ENCODE measurements at places on chromosomes 6 and 20. TPM values are rescaled to one million over a fixed set of nuclear protein-coding genes. Genes with fewer than 3 reads are reported as not detected.

The MAS1 gene
- total RNA-seq: not detected

The TPD52L1 gene
- 0.29 TPM for total RNA-seq

The AAR2 gene
- total RNA-seq: 36.7 TPM

- no peak overlapping the region for H3K4me3 ChIP-seq
- DNase-seq: no peak
- no peaks in the 10 kb centered on the region for H3K4me1 ChIP-seq
- H3K27me3 ChIP-seq: no peaks in the 10 kb centered on the region
- H3K36me3 ChIP-seq: peaks cover 6% of the 10 kb centered on the region
- no peak overlapping the region for H3K27ac ChIP-seq
Measured at GRCh38 chr6:83117802-83118201, 50.3 kb downstream of the DOP1A start.

GRCh38 chr6:129575378-129576118, 134.4 kb downstream of the ARHGAP18 start:
- no peak overlapping the region for H3K27ac ChIP-seq
- H3K27me3 ChIP-seq: peaks cover 12% of the 10 kb centered on the region
- DNase-seq: no peak
- peaks cover 1% of the 10 kb centered on the region for H3K36me3 ChIP-seq

The MYL9 gene
- total RNA-seq: 0.26 TPM

The CST2 gene
- not detected for total RNA-seq

GRCh38 chr6:159444056-159444760, 248.8 kb downstream of the SOD2 start:
- no peak for DNase-seq
- H3K27ac ChIP-seq: no peak overlapping the region
- no peaks in the 10 kb centered on the region for H3K36me3 ChIP-seq
- H3K4me3 ChIP-seq: no peak overlapping the region

DNA sequence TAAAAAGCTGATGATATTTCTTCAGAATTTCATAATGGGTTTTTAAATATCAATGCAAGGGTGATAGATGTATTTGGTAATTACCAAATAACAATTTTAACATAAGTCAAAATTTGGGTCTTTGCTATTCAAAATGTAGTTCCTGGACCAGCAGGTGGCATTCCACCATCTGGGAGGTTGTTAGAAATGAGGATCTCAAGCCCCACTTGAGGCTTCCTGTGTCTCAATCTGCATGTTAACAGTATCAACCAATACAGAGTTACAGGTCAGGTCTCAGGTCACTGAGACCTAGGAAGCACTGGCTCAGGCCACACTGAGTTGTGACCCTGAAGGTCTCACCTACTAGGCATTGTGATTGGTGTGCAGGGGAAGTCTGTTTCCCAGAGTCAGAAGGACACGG, 57.2 kb upstream of the MTRF1L start:
- no peaks in the 10 kb centered on the region for H3K36me3 ChIP-seq
- H3K4me1 ChIP-seq: no peaks in the 10 kb centered on the region
- no peak overlapping the region for H3K27ac ChIP-seq
- no peak overlapping the region for H3K4me3 ChIP-seq

The TP53TG5 gene
- total RNA-seq: 0.07 TPM

The ACSS1 gene
- 12.7 TPM for total RNA-seq

GRCh38 chr6:3697609-3698008, 53.9 kb downstream of the PXDC1 start:
- no peak overlapping the region for H3K4me3 ChIP-seq
- no peaks in the 10 kb centered on the region for H3K36me3 ChIP-seq
- H3K4me1 ChIP-seq: no peaks in the 10 kb centered on the region
- no peak overlapping the region for H3K27ac ChIP-seq
- no peak for DNase-seq

- H3K36me3 ChIP-seq: no peaks in the 10 kb centered on the region
- DNase-seq: no peak
- no peaks in the 10 kb centered on the region for H3K4me1 ChIP-seq
- H3K4me3 ChIP-seq: no peak overlapping the region
- H3K27me3 ChIP-seq: peaks cover 3% of the 10 kb centered on the region
Measured at GRCh38 chr6:104484191-104484590, 375.5 kb downstream of the HACE1 start.

DNA sequence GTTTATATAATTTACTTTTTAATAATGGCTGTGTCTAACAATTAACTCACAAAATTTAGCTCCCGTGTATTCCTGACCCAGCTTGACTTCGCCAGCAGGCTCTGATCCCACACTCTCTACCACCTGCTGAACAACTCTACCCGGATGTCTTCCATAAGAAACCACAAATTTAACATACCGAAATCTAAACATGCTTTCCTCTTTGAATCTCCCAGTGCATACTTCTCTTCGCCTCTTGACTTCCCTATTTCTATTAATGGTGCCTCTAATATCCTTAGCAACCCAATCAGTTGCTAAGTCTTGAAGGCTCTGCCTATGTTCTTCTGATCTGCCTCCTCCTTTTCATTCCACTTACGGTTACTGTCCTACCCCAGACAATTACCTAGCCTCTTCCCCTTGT, 4.6 kb upstream of the MYB start:
- no peak overlapping the region for H3K27ac ChIP-seq
- no peak overlapping the region for H3K4me3 ChIP-seq
- H3K36me3 ChIP-seq: no peaks in the 10 kb centered on the region
- no peaks in the 10 kb centered on the region for H3K27me3 ChIP-seq
- no peak for DNase-seq

DNA sequence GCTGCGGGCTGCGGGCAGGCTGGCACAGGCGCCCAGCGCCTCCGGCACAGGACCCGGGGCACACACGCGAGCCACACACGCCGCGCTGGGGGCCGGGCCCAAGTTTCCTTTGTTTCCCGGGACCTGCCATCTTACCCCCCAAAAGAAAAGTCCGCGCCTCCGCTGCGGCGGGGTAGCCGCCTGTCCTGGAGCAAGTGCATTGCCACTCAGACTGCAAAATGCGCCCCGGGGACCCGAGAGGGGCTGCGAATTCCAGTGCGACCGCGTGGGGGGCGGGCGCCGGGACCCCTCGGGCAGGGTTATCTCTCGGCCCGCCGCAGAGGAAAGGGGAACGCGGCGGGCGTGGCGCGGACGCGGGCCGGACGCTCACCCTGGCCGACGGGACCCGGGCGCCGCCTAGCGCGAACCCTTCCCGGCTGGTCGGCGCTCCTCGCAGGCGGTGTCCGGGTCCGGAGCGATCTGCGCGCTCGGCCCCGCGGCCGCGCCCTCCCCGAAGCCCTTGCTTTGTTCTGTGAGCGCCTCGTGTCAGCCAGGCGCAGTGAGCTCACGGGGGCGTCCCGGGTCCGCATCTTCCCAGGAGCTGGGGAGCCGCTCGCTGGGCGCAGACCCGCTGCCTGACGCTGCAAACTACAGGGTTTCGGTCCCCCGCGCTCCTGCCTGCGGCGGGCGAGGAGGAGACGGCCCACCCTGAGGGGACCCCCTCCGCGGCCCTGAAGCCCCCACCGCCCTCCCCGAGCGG, 639 bp upstream of the CD24 start:
- no peak overlapping the region for H3K27ac ChIP-seq
- H3K4me3 ChIP-seq: no peak overlapping the region
- H3K4me1 ChIP-seq: no peaks in the 10 kb centered on the region
- H3K36me3 ChIP-seq: no peaks in the 10 kb centered on the region

The LSM2 gene
- 136 TPM for total RNA-seq

DNA sequence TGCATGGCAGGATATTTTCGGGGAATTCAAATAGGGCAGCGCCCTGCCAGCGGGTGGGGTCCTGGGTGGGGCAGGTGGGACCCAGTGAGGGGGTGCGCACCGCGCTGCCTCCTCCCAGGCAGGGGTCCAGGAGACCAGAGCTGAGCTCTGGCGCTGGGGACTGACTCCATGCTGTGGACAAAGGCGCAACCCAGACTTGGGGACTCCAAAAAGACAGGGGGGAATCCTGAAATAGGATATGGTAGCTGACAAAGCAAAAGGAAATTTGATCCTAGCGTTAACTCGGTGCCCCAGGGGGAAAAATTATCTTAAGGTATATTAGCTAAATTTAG, 23.6 kb downstream of the TFAP2A start:
- no peak for DNase-seq
- H3K27me3 ChIP-seq: peaks cover 95% of the 10 kb centered on the region
- H3K4me1 ChIP-seq: no peaks in the 10 kb centered on the region
- H3K36me3 ChIP-seq: peaks cover 7% of the 10 kb centered on the region
- no peak overlapping the region for H3K27ac ChIP-seq

The ZKSCAN4 gene
- 4.8 TPM for total RNA-seq

- no peak overlapping the region for H3K4me3 ChIP-seq
- H3K27ac ChIP-seq: no peak overlapping the region
- H3K27me3 ChIP-seq: no peaks in the 10 kb centered on the region
- H3K4me1 ChIP-seq: no peaks in the 10 kb centered on the region
- no peaks in the 10 kb centered on the region for H3K36me3 ChIP-seq
- DNase-seq: no peak
Measured at GRCh38 chr6:8539453-8539852, 104.1 kb upstream of the SLC35B3 start.

Data from activated T-helper 1 cell treated with anti-CD3 and anti-CD28 coated beads, Interleukin-12 subunit alpha, Interleukin-12 subunit beta, Interleukin-2, Interleukin-4 antibody, amounts not matched to agents 30 ng/mL and 10 ng/mL and 1 ng/mL, durations not matched to agents 14 hours and 24 hours and 36 hours (primary cell).